HFFc6 (cell line): ENCODE measurements at places on chromosomes 5 and 9.

- peak; percentile 63 for DNase-seq
Measured at GRCh38 chr5:97618721-97619120, 435.7 kb upstream of the RIOK2 start.

DNA sequence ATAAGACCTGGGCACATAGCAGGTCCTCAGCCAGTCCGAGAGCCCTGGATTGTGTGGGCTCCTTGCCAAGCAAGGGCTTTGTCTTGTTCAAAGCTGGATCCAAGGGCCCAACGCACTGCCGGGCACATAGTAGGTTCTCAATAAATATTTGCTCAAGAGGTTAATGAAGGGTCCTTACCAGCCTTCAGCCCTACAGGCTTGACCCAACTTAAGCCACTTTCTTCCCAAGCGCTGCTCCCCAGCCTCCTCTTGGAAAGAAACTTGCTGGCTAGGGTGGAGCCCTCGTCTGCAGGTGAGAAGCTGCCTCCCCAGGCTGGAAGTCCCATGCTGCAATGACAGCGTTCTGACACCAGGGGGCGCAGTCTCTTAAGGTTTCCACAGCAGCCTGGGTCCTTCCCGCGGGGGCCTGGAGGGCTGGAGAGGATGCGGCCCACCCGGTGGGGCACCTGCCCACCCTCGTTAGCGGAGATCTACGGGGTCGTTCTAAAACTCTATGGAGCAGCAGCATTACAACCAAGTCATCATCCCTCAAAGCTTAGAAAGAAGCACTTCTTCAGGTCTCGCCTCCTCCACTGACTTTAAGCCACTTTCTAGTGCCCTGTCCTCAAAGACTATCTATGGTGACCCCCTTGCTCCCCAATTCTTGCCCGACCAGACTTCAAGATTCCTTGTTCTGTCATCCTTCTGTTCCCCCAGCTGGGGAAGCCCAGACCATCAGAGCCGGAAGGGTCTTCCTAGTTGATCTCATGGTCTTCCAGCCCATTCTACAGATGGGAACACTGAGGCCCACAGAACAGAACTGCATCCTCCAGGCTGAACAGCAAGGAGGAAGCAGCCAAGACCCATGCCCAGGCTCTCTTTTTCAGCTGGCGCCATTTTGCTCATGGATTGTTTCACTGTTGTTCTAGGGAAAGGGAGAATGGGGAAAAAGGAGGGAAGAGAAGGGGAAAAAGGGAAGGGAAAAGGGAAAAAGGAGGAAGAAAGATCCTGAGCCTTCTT, 115.4 kb downstream of the LHX2 start:
- peak; percentile 49 for DNase-seq

DNA sequence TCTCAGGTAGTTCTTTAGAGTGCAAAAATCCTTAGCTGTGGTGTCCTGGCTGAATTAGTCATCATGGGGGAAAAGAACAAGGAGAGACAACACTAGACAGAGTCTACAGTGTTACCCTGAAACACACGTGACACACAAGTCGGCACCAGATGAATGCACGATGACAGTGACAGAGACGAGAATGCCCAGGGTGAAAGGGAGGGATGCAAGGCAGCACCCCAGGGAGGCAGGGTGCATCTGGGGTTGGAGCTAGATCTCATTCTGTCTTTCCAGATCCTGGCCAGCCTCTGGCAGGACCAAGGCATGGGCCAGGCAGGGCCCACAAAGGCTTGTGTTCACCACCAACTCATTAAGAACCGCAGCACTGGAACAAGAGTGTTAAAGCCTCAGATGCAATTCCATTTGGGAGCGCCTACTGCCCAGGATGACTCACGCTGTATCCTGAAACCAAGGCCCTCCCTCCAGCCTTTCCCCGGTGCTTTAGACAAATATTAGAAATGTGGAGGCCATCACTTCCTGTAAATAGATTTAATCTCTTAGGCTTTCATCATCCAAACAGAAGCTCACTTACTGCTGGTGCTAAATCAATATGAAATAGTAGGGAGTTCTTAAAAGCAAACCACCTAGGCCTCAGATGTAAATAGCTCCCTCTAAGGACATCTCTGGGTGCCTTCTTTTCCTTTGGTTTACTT, 56.1 kb downstream of the IRX2 start:
- DNase-seq, result no peak

GRCh38 chr5:116922532-116922931, 347.9 kb upstream of the SEMA6A start:
- DNase-seq, result no peak

- DNase-seq, result no peak
Measured at GRCh38 chr9:3296536-3296935, 229.3 kb downstream of the RFX3 start.

GRCh38 chr5:100616981-100617380, 81.8 kb downstream of the FAM174A start:
- DNase-seq, result no peak

DNA sequence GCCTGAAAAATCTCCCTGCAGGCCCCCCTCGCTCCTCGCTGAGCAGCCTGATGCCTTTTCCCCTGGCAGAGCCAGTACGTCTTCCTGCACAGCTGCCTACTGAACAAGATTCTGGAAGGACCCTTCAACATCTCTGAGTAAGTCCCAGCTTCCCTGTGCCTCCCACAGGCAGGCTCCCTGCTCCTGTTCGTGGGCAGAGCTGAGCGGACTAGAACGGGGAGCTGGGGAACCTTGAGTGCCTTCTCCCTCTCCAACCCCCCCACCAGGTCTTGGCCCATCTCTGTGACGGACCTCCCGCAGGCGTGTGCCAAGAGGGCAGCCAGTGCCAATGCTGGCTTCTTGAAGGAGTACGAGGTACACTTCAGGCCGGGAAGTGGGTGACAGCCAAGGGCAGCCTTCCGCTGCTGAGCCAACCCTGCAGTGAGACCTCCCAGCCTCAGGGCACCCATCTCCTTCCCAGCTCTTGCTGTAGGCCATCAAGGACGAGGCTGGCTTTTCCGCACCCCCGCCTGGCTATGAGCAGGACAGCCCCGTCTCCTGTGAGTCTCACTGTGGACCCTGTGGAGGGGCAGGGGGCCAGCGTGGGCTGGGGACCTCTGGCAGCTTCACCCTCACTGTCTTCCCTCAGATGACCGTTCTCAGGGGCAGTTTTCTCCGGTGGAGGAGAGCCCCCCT, 21.1 kb upstream of the SPTLC1 start:
- DNase-seq, result no peak

DNA sequence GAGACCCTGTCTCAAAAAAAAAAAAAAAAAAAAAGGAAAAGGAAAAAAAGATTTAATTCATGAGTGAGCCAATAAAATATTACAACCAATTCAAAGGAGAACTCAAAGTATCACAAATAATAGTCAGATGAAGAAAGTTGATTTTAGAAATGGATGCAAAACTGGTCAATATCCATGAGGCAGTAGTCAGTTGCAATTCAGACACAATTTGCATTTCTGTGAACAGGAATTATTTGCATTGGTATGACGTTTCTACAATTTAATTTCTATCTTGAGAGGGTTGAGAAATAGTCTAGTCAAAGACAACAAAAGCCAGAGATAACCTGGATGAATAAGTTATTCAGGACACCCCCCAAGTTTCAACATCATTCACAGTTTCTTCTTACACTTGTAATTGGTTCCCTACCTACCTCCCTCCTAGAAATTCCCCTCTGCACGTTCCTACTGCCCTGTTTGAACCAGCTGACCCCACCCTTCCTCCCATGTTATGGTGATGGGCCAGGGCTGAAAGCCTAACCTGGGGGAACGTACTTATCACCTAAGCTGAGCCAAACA, 28.6 kb upstream of the CDKN2AIPNL start:
- DNase-seq, result no peak

- no peak for DNase-seq
Measured at GRCh38 chr9:134039386-134040175, 14.3 kb downstream of the BRD3OS start.

DNA sequence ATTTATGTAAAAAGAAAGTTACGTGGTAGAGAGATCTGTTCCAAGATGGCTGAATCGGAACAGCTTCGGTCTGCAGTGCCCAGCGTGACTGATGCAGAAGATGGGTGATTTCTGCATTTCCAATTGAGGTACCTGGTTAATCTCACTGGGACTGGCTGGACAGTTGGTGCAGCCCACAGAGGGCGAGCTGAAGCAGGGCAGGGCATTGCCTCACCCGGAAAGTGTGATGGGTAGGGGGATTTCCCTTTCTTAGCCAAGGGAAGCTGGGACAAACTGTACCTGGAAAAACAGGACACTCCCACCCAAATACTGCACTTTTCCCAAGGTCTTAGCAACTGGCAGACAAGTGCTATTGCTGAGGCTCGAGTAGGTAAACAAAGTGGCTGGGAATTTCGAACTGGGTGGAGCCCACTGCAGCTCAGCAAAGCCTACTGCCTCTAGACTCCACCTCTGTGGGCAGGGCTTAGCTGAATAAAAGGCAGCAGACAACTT, 13.1 kb upstream of the HSD17B4 start:
- DNase-seq, result no peak

DNA sequence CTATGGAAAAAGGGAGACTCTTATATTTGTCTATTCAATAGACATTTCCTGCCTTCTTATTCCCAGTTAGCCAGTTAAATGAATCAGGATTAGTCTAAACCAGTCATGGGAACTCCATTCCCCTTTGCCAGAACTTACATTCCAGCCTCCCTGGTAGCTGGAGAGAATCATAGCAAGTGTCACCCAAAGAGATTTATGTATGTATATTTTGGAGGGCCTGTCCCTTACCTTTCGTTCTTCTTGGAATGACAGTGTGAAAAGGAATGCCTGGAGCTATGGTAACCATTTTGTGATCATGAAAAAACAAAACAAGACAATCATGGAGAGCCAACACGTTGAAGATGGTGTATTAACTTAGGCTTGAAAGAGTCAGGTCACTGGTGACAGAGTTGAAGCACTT, 627.7 kb downstream of the CCDC171 start:
- DNase-seq, result peak; percentile 67

- peak; percentile 81 for DNase-seq
Measured at GRCh38 chr9:1458503-1458902, 408.3 kb downstream of the DMRT2 start.

- DNase-seq, result no peak
Measured at GRCh38 chr9:134175291-134175807, 11.0 kb upstream of the RNU6ATAC start.

DNA sequence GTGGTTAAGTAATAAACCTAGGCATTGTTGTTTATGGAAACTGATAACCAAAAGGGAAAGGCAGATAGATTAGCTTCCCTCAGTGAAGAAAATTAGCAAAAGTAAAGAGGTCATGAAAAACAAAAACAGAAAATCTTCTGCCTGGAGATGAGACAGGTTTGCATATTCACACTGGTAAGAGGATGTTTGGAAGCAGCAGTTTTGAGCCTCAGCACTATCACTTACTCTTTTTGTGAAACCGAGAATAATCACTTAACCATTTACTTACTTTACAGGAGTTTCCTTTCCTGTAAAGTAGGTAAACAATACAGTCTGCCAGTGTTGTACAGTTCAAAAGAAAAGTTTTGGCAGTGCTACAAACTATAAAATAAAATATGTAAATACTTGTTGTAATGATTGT, 35.5 kb upstream of the EMB start:
- no peak for DNase-seq

GRCh38 chr5:61536922-61537321, 204.9 kb downstream of the ZSWIM6 start:
- DNase-seq, result no peak

GRCh38 chr9:21502586-21502985, 20.5 kb upstream of the IFNE start:
- no peak for DNase-seq

DNA sequence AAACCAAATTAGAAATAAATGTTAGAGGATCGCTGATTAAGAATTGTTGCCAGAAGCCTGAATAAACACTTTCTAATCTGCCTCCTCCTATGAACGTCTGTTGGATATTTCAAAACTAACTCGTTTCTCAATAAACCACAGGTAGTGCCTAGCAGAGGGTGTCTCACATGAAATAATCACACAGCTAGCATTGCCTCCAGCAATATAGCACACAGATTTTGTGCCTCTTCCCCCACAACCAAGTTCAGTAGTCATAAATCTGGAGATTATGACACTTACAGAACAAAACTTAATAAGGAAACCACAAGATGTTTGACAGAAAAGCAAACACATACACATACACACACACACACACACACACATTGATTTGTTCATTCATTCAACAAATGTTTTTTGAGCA, 173.2 kb upstream of the CDH10 start:
- no peak for DNase-seq

GRCh38 chr5:138305797-138306196, 25.8 kb downstream of the CDC25C start:
- DNase-seq, result no peak

- no peak for DNase-seq
Measured at GRCh38 chr9:13943176-13943575, 370.8 kb downstream of the NFIB start.

DNA sequence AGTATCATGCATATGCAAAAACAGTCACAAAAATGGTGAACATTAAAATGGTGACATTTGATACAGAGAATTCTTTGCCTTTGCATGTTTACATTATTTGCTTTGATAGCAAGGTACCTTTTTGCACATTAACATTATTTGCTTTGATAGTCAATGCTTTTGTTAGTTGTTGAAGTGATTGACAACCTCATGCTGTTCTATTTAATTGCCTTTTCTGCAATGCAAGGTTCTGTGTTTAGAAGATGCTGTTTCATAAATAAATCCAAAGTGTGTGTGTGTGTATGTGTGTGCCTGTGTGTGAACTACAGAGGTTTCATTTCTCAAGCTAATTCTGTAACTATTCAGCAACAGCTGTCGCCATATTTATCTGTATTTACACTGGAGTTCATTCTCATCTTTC, 668.7 kb downstream of the NR2F1-AS1 start:
- DNase-seq, result no peak

GRCh38 chr9:93898502-93899426, 56.4 kb downstream of the BARX1 start:
- DNase-seq, result no peak

- DNase-seq, result no peak
Measured at GRCh38 chr5:52831786-52832511, 44.2 kb downstream of the ITGA1 start.

DNA sequence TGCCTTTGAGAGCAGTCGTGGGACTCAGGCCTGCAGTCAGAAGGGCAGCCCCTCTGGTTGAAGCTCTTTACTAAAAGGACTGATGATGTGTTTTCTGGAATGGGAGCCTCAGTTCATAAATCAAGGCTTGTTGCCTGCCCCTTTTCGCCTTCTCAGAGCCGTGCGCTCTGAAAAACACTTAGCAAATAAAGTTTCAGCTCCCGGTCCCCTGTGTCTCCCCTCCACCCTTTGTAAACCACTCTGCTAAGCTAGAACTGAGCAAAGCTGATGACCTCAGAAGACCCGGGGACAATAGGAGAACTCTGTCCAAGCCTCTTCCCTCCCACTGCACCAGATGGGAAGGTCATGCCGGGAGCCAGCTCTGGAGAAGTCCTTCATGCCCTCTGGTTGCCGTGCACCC, 39.3 kb upstream of the ADRA1B start:
- DNase-seq, result no peak

GRCh38 chr9:17401858-17402257, 177.0 kb upstream of the SH3GL2 start:
- DNase-seq, result no peak

GRCh38 chr9:4362281-4362680, 62.4 kb upstream of the GLIS3 start:
- DNase-seq, result no peak

GRCh38 chr9:115743709-115744605, 409.6 kb upstream of the PAPPA start:
- no peak for DNase-seq
